ENCODE measurements at places on chromosomes 5 and 9.
A peak's percentile ranks its signal among the peaks of the same experiment; 100 is the strongest.

DNA sequence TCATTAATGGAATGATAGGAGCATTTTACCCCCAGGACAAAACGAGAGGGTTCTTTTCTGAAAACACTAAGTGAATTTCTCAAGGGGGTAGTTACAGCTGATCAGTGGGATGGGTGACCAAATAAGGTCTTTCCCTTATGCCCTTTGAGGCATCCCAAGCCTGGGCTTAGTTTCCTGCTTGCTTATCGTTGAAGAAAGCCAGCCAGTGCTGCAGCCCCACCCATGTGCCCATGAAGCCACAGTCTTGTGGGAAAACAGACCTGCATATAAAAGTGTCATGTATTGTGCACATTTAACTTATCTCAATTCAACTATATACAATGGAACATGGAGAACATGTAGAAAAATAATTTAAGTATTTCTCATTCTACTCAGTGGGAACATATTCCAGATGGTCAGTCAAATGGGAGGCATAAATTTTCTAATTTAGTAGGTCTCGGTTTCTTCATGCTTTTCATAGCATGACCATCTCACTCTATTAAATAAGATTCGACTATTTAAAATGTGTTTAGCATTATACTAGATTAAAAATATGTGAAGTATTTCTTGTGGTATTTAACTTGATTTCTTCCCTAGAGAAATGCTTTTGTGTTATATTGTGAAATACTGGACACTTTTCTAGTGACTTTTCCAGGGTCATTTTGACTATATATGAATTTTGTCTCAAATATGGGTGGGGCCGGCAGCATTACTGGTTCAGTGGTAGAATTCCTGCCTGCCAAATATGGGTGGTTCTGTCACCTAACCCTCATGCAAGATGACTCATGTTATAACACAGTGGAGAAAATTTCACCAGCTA lies 189.7 kb upstream of the SGCD start:
- no peak for DNase-seq

DNA sequence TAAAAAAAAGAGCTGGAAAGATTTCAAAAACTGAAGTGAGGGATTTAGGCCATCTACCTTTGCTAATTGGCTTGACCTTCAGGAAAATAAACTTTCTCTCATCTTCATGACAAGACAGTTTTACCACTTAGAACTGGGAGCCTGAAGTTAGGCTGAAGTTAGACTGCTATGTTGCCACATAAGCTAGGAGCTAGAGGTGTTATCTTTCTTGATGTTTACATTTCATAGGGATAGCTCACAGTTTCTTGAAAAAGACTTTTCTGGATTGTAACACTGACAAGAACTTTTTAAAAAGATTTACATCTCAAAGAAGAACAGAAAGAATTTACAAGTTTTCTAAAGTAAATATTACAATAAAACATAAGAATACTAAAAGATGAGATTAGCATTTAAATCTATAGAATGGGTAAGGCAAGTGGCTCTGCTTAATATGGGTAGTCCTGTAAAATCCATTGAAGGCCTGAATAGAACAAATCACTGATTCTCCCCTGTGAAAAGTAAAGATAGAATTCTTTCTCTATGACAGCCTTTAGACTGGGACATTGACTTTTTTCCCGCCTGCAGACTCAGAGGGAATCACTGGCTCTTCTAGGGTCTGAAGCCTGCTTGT lies 1665.4 kb upstream of the CDH9 start:
- no peak for DNase-seq

DNA sequence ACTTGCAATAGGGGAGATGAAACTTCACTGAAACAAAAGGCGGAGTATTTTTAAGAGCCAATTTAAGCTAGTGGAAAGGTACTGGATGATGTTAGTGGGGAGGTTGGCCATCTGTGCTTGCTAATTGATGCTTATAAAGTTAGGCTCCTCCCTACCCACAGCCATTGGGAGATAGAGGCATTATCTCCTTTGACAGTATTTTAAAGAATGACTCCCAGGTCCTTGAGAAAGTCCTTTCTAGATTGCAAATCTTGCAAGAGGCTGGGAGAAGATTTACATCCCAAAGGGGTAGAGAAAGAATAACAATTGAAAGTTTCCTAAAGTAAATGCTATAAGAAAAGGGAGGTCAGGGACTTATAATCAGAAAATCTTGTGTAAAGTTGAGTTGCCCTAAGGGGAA lies 282.6 kb downstream of the BRINP1 start:
- no peak for DNase-seq

- DNase-seq = peak; percentile 17
Observed at GRCh38 chr5:79955941-79956670, 35.0 kb downstream of the MTX3 start.

- peak; percentile 22 for DNase-seq
Observed at GRCh38 chr5:143454936-143455516, 51.5 kb upstream of the NR3C1 start.

DNA sequence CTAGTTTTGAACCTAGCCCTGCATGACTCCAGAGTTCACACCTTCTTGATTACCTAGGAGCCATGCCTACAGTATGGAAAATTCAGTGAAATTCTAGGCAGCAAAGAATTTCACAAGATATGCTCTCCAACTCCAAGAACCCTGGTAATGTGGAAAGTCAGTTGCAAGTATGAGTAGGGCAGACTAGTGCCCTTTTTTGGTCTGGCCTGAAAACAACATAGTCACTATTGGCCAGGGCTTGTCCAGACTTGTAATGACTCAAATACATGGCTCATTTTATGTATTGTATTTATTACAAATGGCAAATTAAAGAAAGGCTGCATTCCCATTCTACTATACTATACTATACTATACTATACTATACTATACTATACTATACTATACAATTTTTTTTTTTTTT lies 160.4 kb downstream of the ESM1 start:
- no peak for DNase-seq

GRCh38 chr5:145210020-145210419 lies 625.1 kb downstream of the PRELID2 start:
- DNase-seq = no peak

DNA sequence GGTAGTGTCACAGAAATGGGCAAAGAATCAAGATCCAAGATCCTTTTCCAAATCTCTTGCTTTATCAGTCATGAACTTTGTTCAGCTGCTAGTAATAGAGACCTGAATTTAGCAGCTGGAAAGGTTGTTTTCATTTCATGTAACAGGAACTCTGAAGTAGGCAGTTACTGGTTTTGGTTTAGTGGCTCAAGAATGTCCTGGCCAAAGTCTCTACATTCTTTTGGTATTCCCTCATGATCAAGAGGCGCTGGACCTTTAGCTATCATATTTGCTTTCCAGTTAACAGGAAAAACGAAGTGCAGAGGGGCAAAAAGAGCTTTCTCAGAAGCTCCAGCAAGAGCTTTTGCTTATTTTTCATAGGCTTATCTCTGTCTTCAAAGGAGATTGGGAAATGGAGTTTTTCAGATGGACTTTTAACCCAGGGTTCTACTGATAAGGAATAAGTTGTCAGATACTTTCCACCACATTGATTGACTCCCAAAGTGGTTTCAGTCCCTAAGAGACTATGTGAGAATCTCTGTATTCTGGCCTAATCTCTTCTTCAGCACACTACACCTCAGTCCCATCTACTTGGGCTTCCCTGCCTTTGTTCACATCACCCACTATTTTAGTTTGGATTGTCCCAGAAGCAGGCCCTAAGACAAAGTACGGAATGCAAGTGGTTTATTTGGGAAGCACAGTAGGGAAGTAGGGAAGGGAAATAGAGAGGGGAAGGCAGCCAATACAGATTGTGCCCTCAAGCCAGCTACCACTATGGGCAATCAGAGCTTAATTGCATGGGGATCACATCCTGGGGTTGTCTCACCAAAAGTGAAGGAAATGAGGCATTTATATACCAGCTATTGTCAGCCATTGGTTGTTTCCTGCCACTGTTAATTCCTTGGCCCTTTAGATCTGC lies 359.3 kb downstream of the LRRC70 start:
- DNase-seq = no peak

- DNase-seq = no peak
Observed at GRCh38 chr9:81680506-81680905, 8.8 kb downstream of the TLE1 start.

- DNase-seq = no peak
Observed at GRCh38 chr5:82115858-82116257, 144.0 kb downstream of the ATG10 start.

DNA sequence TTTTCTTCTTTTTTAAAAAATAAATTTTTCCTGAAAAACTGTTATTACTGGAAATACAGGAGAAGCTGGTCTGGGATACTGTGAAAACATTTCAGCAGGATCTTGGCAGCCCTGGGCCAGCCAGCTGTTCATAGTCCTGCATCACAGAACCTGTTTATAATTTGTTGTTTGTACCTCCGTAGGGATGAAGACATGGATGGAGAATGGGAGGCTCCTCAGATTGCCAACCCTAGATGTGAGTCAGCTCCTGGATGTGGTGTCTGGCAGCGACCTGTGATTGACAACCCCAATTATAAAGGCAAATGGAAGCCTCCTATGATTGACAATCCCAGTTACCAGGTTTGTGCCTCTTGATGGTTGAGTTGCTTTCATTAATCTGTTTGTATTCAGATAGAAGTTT lies 12.4 kb upstream of the MAML1 start:
- DNase-seq = no peak

DNA sequence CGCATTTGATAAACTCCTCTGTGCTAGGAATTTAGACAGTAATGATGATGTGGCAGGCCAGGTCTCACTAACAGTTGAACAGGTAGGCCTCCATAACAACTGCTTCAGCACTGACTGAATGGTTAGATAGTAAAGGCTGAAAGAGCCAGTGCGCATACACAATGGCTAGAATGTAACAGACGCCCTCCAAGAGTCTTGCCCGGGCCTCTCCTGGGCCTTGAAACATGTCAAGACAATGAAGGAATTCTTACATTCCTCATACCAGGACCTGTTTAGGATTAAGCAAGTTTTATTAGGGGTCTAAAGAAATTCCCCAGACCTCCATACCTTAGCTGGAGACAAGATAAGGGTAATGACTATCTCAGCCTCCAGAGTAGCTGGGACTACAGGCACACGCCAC lies 6.7 kb upstream of the BICD2 start:
- DNase-seq = no peak

DNA sequence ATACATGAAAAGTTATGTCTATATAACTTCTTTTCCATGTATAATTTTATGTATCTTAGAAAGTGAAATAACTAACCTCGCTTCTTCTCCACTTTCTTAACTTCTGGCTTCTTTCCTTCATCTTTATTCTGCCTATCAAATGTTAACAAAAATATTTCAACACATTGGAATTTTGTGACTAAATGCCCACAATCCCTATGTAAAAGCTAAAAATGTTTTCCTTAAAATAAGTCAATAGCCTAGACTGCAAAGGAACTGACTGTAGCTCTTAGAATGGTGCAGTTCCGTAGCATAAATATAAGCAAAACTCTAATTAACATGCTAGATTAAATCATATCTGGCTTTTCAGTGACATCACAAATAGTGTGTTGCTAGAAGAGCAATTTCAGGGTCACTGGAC lies 40.9 kb downstream of the PSIP1 start:
- no peak for DNase-seq

DNA sequence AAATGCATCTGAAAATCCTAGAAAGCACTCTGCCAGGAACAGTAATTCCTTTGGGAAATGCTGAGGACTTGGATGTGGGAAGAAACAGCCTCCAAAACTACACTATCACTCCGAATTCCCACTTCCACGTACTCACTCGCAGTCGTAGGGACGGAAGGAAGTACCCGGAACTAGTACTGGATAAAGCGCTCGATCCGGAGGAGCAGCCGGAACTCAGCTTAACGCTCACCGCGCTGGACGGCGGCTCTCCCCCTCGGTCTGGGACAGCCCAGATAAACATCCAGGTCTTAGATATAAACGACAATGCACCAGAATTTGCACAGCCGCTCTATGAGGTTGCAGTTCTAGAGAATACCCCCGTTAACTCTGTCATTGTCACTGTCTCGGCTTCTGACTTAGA lies 786 bp downstream of the PCDHB3 start:
- DNase-seq = no peak

- DNase-seq = no peak
Observed at GRCh38 chr5:88724201-88724600, 158.8 kb downstream of the MEF2C start.

GRCh38 chr9:108188976-108189375 lies 666.8 kb downstream of the ACTL7B start:
- no peak for DNase-seq

DNA sequence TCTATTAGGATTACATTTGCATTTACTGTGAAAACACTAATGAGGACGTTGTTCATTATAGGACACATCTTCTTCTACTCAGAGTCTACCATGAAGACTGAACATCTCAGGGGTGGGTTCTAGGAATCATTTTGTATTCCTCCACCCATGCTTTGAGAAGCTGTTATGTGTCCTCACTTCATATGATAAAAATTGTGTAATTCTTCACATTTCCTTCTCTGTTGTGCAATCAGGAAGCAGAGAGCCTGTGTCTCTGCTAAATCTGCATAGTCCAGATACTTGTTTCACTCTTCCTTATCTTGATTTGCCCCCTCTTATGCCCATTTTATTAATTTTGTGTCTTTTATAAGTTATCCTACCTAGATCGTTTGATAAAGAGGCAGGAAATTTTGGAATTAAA lies 97.8 kb upstream of the IQGAP2 start:
- no peak for DNase-seq

GRCh38 chr5:10485142-10485795 lies 43.6 kb downstream of the ROPN1L start:
- DNase-seq = no peak

DNA sequence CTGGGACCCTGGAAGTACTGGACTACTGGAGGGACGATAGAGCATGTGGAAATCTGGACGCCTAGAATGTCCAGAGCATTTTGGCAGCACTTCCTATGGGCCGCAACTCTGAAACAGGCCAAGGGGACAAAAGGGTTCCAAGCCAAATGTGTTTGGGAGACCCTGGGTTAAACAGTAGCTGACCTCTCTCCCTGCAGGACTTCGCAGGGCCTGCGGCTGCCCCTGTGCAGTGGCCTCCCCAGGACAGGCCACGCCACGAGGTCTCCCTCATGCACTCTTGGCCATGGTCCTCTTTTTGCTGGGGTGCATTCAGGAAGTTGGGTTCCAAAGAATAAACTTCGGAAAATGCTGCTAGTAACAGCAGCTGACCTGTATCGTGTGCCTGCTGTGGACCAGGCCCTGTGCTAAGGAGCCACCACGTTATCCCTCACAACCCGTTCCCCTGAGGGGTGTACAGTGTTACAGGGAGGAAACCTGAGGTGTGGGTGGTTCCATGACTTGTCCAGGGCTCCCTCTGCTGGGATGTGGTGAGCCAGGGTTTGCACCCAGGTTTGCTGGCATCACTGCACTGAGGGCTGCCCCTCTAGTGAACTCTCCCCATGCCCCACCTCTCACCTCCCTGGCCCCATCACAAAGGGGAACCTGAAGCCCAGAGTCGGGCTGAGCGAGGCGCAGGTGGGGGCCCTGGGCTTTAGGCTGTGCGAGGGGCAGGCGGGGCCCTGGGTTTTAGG lies 79.4 kb downstream of the AMBP start:
- no peak for DNase-seq

DNA sequence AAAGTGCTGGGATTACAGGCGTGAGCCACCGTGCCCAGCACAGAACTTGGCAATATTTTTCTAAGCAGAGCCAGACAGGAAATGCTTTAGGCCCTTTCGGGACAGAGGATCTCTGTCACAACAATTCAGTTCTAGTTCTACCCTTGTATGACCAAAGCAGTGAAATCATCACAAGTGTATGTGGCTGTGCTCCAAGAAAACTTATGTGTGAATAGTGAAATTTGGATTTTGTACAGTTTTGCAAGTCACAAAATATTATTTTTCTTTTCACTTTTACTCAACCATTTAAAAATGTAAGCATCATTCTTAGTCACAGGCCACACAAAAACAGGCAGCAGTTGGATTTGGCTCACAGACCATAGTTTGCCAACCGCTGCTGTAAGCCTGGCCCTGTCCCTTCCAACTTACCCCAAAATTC lies 20.4 kb upstream of the PRUNE2 start:
- DNase-seq = no peak

GRCh38 chr5:159616952-159617351 lies 286.7 kb upstream of the IL12B start:
- no peak for DNase-seq
